NCI-H226 (cell line): ENCODE measurements at places on chromosomes 1 and 21.

GRCh38 chr1:238582816-238583215 is 692.1 kb upstream of the ZP4 start:
- no peak for DNase-seq

- no peak for DNase-seq
Measured at GRCh38 chr1:231028682-231029081, 11.4 kb downstream of the FAM89A start.

DNA sequence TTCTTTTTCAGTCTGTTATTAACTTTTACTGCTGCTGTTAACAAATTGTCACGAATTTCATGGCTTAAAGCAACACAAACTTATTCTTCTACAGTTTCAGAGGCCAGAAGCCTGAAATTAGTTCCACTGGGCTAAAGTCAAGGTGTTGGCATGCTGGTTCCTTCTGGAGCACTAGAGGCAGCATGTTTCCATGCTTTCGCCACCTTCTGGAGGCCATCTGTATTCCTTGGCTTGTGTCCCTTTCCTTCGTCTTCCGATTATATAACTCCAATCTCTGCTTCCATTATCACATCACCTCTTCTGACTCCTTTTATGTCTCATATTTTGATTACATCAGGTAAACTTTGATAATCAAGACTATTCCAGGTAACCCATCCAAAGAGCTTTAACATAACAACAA is 1742.1 kb downstream of the BRINP3 start:
- DNase-seq: no peak

DNA sequence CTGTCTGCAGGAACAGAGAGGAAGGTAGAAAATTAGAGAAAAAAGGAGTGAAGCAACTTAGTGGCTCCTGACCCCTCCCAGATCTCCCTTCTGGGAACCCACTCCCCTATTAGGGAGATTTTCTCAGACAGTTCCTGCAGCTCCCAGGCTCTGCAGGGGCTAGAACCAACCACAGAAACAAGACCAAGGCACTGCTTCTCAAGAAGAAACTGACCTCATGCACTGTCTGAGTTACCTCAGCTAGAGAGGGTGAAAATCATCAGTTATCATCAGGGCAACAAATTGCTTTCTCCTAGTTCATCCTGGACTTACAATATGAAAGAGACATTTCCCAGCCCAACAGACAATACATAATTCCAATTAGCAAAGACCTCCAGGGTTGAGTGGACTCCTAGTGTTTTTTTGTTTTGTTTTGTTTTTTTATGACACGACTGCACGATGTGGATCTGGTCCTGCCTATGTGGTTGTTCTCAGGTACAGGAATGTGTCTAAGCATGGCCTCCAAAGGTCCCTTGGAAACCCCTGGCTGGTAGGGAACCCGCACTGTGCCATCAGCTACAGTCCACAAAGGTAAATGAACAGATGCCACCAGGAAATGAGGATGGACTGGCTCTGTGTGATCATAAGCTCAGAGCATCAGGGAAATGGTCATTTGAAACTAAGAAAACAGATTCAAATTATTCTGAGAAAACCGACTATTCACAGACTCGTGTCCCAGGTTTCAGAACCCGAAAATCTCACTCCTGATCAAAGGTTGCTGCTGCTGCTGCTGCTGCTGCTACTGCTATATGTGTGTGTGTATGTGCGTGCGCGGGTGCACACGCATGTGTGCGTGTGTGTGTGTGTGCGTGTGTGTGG is 65.3 kb downstream of the LAMC2 start:
- no peak for DNase-seq

DNA sequence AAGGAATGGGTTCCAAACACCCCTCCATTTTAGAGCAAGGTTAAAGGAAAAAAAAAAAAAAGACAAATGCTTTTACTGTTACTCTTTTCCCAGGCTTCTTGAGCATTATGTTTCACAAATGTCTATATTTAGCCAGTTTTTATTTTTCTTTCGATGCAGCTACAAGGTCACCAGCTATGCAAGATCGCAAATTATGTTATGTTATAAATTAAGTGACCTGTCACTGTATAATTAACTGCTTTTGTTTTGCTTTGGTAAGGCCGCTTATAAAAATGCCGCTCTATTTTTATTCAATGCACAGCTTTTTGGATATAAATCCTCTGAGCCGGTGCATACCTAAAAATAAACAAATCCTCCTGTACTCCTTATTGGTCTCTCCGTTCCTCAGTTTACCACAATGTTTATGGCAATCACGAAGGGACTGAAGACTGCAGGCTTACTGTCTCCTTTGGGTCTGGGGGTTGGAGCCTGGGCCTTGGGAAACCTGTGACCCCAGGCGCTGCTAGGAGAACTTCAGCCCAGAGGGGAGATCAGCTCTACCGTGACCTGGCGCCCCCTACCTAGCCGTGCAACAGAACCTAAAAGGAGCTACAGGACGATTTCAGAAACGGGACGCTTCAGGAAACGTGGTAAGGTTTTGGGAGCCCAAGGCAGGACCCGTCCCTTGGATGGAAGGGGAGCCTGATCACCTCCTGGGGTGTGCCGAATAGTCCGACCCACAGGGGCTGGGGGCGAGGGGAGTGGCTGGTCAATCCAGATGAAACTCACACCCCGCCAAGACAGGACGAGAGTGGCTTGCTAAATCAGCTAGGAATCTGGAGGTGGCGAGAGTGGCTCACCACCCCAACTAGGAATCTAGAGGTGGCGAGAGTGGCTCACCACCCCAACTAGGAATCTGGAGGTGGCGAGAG is 101.2 kb upstream of the CD55 start:
- DNase-seq: no peak

DNA sequence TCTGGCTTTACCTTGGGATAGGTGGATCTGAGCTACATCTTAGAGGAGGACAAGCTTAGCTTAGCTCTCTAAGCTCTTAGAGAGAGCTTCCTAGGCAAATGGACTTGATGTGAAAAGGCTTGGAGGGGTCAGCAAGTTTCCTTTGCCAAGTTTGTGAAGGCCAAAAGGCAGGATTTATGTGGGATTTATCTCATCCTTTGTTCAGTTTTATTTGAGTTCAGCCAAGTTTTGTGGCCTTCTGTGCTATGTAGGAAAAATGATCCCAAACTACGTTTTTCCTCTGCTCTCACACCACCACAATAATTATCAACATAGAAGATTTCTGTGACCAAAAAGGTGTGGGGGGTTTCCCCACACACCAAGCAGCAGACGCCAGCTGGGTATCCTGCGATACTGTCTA is 26.0 kb upstream of the RNF11 start:
- no peak for DNase-seq

- DNase-seq: peak; percentile 34
Measured at GRCh38 chr1:198577444-198577843, 37.0 kb upstream of the ATP6V1G3 start.

- no peak for DNase-seq
Measured at GRCh38 chr1:84969489-84970250, 27.2 kb downstream of the MCOLN2 start.

- DNase-seq: peak; percentile 51
Measured at GRCh38 chr1:159171688-159172501, 480 bp downstream of the CADM3 start.

GRCh38 chr1:231139659-231140654 is 21.9 kb upstream of the TRIM67 start:
- DNase-seq: peak; percentile 91

GRCh38 chr21:46121286-46122221 is 23.6 kb downstream of the COL6A2 start:
- DNase-seq: no peak

- no peak for DNase-seq
Measured at GRCh38 chr1:204406621-204407020, 5.0 kb downstream of the PPP1R15B start.

DNA sequence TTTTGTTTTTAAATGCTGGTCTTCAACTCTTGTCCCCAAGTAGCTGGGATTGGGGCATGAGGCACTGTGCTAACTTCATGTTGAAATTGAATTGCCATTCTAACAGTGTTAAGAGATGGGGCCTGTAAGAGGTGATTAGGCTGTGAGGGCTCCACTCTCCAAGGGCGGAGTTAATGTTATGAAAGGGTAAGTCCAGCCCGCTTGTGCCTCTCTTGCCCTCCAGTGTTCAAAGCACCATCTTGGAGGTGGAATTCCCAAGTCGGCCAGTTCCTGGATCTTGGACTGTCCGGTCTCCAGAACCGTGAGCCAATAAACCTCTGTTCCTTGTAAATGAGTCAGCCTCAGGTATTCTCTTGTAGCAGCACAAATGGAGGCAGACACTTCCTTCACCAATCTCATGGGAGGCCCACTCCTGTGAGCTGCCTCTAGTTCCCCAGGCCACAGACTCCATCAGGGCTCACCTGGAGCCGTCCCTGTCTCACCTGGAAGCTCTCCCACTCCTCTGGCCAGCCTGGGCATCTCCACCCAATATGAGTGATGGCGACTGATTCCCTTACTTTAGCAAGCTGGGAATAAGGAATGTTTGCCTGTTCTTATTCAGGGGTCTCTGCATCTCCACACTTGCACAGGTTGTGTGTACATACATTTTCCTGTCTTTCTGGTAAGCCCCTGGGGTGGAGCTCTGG is 15.5 kb downstream of the IBA57 start:
- no peak for DNase-seq

- no peak for DNase-seq
Measured at GRCh38 chr21:44593598-44594405, 1.5 kb upstream of the KRTAP10-6 start.

GRCh38 chr21:37006486-37007291 is at the start of gene RIPPLY3:
Gene RIPPLY3, plus strand, starts transcription at chr21:37006702. Its CDS starts 71 bp downstream, at chr21:37006773.
- no peak for DNase-seq

DNA sequence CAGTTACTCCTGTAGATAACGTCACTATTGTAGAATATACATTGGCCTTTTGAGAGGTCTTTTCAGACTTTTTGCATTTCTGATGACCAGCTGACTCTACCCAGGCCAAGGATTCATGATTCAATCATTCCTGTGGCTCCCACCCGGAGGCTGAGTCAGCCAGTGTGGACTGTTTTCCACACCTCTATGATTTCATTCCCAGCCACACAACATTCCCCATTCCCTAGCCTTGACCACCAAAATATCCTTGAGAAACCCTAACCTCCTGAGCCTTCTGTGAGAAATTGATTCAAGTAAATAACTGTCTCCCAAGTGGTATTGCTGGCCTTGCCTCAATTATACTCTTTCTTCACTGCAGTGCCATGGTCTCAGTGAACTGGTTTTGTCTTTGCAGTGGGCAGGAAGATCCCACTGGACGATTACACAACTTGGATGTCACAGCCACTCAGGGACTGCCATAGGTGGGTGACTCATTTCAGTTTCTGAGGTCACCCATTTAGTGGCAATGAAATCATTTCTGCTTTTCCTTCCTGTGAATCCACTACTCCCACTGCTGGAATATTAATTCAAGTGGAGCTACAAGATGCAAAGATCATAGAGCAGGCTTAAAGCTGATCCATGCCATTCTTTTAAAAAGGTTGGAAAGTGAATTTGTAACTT is 518.6 kb upstream of the ZP4 start:
- DNase-seq: peak; percentile 85

- DNase-seq: peak; percentile 23
Measured at GRCh38 chr1:32893198-32894018, 7.1 kb downstream of the HPCA start.

GRCh38 chr1:169849346-169850022 is 44.2 kb downstream of the SCYL3 start:
- no peak for DNase-seq

DNA sequence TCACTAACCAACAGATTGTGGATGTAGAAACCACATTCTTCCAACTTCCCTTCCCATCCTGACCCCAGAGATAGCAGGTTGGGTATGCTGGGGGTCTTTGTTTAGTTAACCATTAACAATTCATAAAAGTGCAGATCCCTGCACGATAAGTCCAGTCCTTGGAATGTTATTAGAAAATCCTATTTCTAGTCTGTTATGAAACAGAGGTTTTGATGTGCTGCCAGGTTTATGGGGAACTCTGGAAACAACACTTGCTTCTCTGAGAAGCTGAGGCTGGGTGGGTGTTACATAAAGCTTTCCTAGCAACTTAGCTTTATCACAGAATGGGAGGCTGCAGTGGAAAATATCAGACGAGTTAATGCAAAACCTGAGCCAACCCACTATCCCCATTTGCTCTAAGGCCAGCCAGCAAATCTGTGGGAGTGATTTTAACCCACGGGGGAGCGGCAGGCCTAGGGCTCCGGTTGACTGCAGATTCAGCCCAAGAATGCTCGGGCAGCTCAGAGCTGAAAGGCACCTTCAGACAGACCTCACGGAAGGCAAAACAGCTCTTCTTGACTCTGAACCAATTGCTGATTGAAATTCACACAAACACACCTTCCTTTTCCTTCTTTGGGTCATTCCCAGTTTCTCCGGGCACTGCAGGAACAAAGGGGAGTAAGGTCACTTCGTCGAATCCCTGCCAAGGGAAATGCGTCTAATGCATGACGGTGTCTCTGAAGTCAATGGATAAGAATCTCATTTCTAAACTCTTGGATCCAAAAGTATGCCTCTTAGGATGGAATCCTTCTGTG is 111.7 kb upstream of the IRF2BP2 start:
- peak; percentile 62 for DNase-seq

DNA sequence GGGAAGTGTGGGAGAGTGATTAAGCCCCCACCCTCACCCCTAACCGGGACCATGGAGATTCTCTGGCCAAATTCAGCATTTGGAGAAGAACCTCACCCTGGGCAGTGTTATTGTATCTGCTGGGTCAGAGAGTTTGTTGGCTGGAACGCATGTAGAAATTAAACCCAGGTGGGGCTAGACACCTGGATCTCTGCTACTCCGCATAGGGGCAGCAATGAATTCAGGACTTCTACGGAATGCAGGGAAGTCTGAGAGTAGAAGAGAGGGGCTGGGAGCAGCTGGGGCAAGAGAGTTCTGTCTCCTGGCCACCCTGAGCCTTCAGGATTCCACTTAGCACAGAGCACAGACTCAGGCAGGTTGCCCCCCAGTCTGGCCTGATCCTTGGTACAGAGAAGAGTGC is 3.6 kb upstream of the CRABP2 start:
- no peak for DNase-seq

- DNase-seq: no peak
Measured at GRCh38 chr1:53081384-53082066, 19.5 kb downstream of the PODN start.

- no peak for DNase-seq
Measured at GRCh38 chr1:67732750-67733151, 47.8 kb downstream of the GADD45A start.

DNA sequence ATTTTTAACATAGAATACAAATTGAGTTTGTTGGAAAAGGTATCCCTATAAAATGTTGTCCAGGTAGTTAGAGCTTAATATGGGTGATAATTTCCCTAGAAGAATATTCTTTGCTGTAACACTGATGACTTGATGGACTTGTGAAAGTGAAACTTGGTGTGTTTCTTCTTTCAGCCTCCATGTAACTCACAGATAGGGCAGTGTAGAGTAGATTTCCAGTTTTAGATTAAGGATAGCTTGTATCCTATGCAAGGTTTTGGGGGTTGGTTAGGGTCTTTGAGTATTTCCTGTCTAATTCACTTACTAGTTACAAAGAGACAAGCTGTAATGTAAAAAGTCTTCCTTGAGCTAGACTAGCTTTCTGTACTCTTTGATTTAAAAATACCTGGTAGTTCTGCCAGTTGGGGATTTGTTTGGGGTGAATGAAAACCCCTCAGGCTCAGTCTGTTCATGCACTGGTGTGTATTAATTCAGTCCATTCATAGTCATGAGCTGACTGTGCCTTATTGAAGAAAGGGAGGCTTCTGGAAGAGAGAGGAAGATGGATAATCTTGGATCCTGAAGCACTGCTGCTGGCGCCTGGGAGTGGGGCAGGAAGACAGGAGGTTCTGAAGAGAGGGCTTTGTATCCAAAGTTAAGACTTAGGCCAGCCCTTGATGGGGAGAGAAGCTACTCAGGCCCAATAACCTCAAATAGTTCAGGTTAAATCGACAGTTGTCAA is 83.6 kb downstream of the CAMTA1 start:
- no peak for DNase-seq

- no peak for DNase-seq
Measured at GRCh38 chr1:68383092-68383491, 66.7 kb downstream of the RPE65 start.
